Stimulated activated CD4-positive, alpha-beta T cell treated with anti-CD3 and anti-CD28 coated beads, Interleukin-4, amount 100 ng/mL, for 48 hours (primary cell): ENCODE measurements at places on chromosomes 4 and X.

DNA sequence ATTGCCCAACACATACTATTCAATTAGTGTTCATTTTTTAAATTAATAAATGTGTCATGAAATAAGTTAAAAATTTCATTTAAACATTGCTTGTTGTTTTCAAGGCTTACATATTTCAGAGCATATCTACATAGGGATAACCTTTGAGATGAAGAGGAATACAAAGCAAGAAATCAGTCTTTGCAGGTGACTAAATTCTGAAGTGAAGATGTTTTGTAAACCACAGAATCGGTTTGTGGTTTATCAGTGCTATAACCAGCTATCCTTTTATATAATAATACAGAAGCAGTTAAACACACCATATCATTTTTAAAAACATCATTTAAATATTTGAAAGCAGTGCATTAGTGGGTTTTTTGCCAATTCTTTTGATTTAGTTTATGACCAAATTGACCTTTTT, 26.9 kb downstream of the FAM241A start:
- DNase-seq, result no peak

GRCh38 chrX:153709726-153710674, 14.2 kb downstream of the BCAP31 start:
- DNase-seq, result no peak

- DNase-seq, result peak; percentile 31
These were observed 57.2 kb downstream of the IRF2 start for GRCh38 chr4:184416913-184417734.

DNA sequence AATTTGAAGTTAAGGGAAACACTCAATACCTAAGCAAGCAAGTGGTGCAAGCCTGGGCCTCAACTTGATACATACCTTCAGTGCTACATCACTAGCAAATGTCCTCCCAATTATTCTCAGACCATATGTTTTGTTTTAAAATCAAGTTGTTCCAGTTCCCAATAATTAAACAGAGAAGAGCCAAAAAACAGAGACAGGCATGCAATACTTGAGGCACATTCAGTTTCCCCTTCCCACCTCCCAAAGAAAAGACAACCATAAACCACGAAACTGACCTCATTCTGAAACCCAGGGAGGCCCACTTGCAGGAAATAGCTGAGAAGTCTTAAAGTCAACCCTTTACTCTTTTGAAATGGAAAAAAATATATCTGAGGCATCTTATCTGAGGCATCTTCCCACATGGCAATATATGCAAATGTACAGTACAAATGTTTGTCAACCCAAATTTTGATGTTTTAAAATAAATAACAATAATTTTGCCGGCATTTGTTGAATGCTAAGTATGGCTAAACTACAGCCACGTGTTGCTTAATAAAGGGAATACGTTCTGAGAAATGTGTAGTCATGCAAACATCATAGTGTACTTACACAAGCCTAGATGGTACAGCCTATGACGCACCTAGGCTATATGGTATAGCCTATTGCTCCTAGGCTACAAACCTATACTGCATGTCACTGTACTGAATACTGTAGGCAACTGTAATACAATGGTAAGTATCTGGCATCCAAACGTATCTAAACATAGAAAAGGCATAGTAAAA, 147.5 kb downstream of the TSPAN5 start:
- DNase-seq, result peak; percentile 16

DNA sequence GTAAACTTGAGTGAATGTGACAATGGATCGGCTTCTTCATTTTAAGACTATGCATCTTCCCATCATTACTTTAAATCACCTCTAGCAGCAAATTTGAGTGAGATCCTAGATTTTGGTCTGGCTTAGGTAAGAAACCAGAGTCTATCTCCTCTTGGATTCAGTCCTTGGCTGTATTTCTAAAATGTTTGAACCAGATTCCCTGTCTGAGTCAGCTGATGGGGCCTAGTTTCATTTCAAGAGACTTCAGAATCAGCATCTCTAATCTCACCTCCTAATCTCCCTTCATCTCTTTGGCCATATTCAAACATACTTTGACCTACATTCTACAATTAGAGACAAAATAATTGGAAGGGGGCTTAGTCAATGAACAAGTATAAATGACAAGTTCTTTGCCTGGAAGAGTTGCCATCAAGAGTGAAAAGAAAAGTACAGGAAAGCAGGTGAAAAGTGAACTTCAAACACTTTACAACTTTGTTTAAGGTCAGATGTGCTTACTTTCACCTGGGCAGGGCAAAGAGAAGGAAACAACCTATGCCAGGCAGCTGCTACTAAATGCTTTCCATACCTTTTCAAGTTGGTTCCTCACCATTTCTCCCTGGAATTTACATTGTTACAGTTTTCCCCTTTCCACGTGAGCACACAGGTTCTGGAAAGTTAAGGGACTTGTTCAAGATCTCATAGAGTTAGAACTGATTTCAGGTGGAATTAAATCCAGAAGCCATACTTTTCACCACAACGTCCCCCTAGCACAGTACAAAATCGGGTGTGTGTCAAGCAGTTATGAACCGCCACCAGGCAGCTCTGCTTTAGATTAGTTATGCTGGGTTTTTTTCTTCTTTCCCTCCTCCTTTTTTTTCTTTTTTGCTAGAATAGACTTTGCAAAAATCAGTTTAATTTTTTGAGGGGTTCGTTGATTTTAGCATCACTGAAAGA, 30.7 kb upstream of the PITX2 start:
- no peak for DNase-seq

DNA sequence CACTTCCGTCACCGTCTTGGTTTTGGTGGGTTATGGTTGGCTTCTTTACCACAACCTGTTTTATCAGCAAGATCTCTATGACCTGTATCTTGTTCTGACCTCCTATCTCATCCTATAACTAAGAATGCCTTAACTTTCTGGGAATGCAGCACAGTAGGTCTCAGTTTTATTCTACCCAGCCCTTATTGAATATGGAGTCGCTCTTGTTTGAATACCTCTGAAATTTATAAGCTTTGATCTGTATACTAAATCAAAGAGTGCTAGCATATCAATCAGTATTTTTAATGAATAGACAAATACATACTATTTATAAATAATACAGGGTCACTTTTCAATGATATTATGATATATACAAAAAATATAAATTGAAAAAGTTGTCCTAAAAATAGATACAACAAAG, 690.0 kb downstream of the TRAM1L1 start:
- DNase-seq, result no peak

- DNase-seq, result no peak
These were observed 88.0 kb downstream of the FNIP2 start for GRCh38 chr4:158856852-158857251.

- no peak for DNase-seq
These were observed 182.6 kb upstream of the PUDP start for GRCh38 chrX:7330556-7330955.

- DNase-seq, result no peak
These were observed 5.0 kb downstream of the ARHGAP4 start for GRCh38 chrX:153921070-153921469.

- no peak for DNase-seq
These were observed 36.7 kb downstream of the CLNK start for GRCh38 chr4:10647846-10648245.

DNA sequence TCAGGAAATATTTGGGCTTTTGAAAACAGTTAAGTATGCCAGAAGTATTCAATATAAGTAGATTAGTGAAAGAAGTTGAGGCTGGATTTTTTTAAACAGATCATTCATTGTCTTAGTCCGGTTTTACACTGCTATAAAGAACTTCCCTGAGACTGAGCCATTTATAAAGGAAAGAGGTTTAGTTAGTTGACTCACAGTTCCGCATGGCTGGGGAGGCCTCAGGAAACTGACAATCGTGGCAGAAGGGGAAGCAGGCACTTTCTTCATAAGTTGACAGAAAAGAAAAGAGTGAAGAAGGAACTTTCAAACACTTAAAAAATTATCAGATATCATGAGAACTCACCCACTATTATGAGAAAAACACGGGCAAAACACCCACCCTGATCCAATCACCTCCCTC, 31.1 kb upstream of the CYLC1 start:
- DNase-seq, result no peak

- no peak for DNase-seq
These were observed 90.7 kb upstream of the SORBS2 start for GRCh38 chr4:185902654-185903053.

DNA sequence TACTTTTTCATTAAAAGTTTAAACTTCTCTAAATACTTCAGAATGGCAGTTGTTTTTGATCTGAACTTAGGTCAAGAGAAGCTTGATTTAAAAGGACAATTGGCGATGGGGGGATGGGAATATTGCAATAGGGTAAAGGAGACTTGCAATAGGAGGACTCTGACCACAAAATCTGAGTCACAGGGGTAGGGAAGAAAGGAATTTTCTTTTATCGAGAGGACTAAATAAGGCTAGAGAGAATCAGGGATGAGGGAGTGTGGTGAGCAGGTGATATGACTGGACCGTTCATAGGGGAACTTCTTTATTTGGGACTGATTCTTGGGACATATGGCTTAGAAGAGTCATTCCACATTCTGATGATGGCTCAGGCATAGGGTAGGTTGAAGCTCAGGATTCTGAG, 1260.2 kb downstream of the ADGRL3 start:
- no peak for DNase-seq

DNA sequence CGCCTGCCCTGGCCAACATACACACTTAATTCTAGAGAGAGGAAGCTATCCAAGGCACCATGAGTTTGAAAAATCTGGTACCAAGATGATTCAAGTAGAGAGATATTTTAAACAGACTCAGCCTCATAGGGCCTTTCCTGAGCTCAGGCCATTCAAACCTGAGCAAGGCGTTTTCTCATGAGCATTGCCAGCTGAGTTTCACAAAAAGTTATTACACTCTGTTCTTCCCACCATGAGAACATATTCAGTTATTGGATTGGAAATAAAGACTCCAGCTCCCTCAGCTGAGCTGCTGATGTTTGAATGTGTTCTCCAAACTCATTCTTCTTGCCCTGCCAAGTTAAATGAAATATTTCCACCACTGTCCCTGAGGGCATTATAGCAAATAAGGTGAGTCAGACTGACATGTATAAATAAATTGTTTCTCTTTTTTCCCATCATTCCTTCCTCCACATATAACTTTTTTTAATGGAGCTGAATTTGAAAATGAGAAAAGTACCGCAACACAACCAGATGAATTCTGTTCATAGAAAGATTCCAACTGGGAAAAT, 429.6 kb downstream of the RAB28 start:
- DNase-seq, result no peak

- no peak for DNase-seq
These were observed 57.3 kb downstream of the SH3BGRL start for GRCh38 chrX:81259020-81259713.

- no peak for DNase-seq
These were observed 36.7 kb upstream of the NEUROG2 start for GRCh38 chr4:112552668-112553067.

GRCh38 chr4:31094474-31094873, 374.3 kb downstream of the PCDH7 start:
- no peak for DNase-seq

DNA sequence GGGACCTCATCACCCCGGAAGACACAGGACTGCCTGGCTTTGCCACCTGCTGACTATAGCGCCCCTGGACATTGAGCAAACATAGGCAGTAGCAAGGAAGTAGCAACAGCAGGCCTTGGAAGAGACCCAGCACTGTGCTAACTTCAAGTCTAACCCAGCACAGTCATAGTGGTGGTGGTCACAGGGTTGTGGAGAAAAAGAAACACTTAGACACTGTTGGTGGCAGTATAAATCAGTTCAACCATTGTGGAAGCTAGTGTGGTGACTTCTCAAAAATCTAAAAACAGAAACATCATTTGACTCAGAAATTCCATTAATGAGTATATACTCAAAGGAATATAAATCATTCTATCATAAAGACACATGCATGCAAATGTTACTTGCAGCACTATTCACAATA, 874.0 kb upstream of the EPHA5 start:
- DNase-seq, result no peak
